ENCODE measurements at places on chromosomes 4 and X.

- DNase-seq: no peak
Measured at GRCh38 chr4:65656008-65656407, 14.3 kb downstream of the EPHA5 start.

- DNase-seq: no peak
Measured at GRCh38 chr4:51998837-51999236, 21.3 kb downstream of the LRRC66 start.

- DNase-seq: no peak
Measured at GRCh38 chrX:769796-770195, 139.2 kb downstream of the SHOX start.

DNA sequence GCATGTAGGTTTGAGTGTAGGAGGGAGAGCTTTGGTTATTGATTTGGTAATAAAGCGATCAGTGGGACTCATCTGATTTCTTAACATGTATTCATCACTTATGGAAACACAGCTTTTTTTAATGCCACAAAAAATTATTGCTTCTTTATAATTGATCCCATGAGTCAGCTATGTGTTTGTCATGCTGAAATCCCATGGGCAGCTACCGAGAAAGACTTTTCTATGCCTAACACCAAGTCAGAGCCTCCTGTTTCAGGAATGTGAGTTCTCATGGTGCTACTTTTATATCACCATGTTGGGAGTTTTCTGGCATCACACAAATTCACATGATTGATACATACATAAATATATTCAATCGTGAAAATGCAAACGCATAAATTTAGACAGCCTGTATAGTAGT lies 165.7 kb downstream of the RAPGEF2 start:
- DNase-seq: no peak

DNA sequence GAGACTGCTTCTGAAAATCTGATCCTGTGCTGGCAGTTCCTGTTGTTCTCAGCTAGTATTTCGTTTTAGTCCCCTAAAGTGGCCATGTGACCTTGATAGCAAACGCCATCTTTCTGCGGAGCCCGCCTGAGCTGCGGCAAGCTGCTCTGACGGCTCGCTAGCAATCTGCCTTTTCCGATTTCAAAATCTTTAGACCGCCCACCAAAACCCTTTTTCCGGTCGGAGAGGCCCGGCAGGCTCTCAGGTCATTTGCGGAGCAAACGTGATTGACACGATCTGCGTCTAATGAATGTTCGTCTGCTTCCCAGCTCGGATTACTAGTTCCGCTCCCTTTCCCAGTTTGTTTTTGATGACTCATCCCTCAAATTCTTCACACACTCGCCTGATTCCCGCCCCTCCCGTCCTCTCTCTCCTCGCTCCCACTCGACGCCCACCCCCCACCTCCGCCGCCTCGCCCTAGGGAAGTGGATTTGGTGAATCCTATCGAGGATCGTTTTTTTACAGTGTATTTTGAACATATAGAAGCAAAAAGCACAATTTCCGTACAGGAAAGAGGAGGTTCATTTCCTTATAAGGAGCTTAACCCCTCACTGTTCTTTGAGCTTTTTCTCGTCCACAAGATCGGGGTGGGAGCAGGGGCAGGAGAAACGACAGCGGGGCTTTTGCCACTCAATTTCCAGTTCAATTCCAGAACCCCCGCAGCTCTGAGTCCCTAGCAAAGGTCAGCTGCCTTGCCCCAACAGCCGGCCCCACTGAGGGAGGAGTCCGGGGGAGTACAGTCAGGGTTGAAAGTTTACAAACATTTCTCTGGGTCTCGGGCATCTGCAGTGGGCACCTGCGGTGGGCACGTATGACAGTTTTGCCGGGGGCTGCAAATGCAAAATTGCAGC lies 37.5 kb downstream of the NLGN3 start:
- peak; percentile 95 for DNase-seq

DNA sequence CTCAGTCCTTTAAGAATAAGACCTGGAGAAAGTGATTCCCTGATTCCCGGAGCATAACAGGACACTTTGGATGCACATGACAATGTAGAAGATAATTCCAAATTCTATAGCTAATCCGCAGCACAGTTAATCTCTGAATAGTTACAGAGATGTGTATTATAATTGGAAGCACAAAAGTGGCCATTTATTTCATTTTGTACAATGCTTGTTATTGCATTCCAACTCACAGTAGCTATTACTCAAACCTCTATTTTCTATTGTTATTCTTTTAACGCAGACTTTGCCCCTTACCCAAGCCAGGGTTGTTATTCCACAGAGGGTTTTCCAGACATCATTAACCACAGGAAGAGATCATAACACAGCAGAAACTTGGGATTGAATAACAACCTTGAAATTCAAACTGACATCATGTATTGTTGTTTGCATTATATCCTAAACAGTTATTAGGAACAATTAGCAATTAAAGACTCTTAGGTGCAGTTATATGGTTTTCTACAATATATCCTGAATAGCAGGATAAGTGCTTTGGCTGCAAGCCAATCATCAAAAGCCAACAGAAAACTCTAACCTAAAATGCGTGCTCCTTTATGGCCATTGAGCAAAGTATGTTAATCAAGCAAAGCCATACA lies 984.0 kb upstream of the TENM3 start:
- DNase-seq: no peak

DNA sequence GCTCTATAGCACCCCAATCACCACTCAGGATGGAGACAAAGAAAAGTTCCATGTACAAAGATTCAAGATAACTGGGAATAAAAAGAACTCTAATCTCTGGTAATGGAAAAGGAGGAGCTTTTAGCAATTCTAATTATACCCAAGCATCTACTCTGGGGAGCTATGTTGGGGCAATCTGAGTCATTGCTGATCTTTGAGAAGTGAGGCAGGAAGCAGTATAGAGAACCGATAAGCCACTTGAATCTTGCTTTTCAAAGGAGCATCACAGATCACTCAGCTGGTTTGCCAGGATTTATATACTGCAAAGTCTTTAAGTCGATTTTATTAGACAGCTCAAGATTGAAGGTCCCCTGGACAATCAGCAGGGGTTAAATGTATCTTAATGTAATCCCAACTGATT lies 220.0 kb downstream of the ENOX2 start:
- DNase-seq: no peak

GRCh38 chr4:41550308-41550707 lies 12.4 kb downstream of the LIMCH1 start:
- no peak for DNase-seq

GRCh38 chrX:150934453-150934852 lies 36.0 kb upstream of the CD99L2 start:
- DNase-seq: no peak

- DNase-seq: peak; percentile 70
Measured at GRCh38 chrX:40468033-40468846, 112.5 kb upstream of the ATP6AP2 start.

DNA sequence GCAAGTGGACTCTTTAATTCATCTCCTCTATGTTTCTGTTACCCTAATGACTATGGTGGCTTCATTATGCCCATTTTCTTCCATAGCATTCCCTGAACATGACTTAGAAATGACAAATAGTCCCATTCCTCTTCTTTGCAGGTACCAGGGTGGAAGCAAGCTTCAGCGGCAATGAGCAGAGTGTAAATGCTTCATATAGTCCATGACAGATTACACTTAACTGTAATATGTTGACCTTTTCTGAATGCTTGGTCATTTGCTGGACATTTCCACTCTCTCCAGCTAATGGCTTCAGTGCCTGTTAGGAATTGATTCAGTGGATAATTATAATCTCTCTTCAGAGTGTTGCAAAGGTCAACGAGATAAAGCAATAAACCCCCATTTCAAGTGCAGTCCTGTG lies 129.7 kb upstream of the PRPS2 start:
- no peak for DNase-seq

GRCh38 chr4:14115106-14115505 lies 487.6 kb upstream of the BOD1L1 start:
- DNase-seq: no peak

DNA sequence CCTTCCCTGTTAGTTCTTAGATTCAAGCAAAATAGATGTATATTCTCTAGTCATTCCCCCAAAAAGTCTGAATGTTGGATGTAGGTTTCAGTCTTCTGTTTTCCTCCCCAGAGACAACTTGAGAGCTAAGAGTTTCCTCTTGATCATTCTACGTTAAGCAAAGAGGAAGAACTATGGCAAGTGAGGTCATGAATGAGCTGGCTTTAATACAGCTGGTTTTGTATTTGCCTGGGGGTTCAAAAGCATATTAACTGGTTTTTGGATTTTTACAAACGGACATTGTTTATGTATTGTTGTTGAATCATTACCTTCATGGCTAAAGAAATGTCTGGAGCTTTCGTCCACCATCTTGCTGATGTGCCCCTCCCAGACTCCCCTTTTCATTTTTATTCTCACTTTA lies 916.7 kb upstream of the POU3F4 start:
- no peak for DNase-seq

DNA sequence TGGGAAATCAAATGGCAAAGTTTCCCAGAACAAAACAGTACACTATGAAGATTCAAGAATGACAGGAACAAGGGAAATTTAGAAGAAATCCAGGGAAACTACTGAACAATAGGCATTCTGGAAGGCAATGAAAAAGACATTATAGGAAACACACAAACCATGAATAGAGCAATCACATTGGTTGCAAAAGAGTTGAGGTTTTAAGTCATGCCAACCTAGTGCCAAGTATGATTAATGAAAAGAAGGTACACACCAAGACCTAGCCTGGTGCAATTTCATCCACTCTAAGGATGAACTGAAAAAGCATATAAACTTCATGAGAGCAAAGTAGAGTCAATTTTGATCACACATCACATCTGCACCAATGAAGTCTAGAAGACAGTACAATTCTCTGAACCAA lies 326.9 kb downstream of the PDHA2 start:
- no peak for DNase-seq

DNA sequence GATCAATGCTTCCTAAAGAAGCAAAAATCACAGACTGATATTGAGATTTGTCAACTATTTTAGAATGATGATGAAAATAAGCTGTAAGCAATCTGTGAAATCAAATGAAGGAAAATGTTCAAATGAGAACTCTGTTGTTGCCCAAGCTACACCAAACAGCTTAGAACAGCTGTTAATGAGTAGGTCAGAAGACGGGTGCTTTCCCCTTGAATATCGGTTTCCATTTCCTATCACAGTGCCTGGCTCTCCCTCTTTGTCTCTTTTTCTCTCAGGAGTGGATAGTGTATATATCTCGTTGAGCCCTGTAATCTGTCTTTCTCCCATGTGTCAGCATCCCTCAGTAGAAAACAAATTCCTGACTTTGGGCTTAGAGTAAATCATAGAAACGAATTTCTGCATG lies 1592.9 kb upstream of the TENM3 start:
- no peak for DNase-seq

- DNase-seq: no peak
Measured at GRCh38 chr4:111842336-111842735, 302.9 kb upstream of the FAM241A start.

- DNase-seq: no peak
Measured at GRCh38 chr4:13953083-13953482, 325.6 kb upstream of the BOD1L1 start.

- peak; percentile 31 for DNase-seq
Measured at GRCh38 chrX:54411732-54412131, 28.5 kb upstream of the TSR2 start.

- peak; percentile 29 for DNase-seq
Measured at GRCh38 chrX:10620121-10620699, at the start of gene MID1. MID1 (minus strand) TSS chrX:10620585; CDS start chrX:10567547, 53,038 bp downstream.

GRCh38 chrX:14672611-14673172 lies 143.4 kb downstream of the GLRA2 start:
- no peak for DNase-seq

DNA sequence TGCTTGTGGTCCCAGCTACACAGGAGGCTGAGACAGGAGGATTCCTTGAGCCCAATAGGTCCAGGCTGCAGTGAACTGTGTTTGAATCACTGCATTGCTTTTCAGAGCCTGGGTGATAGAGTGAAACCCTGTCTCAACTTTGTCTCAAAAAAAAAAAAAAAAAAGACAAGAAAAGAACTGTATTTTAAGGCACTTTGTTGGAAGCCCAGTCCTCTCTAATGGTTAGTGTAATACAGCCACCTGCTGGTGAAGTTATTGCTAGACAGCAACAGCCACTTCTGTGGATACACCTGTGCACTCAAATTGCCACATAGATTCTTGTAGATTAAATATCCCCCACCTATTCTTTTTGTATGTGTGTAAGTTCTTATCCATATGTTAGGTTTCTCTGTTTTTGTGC lies 10.1 kb upstream of the FGG start:
- no peak for DNase-seq

DNA sequence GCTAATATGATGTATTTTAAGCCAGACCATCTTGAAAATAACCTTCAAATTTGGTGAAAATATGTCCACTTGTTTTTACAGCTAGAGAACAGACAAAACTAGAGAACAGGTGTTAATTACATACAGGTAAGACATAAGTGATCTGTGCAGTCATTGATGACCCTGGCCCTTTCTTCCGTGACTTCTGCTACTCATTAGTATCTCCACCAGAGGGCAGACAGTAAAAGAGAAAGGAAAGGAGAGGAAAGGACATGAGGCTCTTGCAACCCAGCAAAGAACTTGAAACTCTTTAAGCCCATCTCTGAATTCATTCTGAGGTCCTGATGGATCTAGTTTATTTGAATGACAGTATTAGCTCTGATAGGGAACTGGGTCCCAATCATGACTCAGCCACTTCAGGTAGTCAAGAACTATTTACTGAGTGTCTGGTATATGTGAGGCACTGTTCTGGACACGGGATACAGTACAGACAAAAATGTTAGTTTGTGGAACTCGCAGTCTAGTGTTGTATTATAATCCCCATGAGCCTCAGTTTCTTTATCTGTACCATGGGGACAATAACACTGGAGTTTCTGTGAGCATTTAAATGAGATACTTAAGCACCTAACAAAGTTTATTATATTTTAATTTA lies 121.0 kb upstream of the TEX13D start:
- DNase-seq: peak; percentile 6

DNA sequence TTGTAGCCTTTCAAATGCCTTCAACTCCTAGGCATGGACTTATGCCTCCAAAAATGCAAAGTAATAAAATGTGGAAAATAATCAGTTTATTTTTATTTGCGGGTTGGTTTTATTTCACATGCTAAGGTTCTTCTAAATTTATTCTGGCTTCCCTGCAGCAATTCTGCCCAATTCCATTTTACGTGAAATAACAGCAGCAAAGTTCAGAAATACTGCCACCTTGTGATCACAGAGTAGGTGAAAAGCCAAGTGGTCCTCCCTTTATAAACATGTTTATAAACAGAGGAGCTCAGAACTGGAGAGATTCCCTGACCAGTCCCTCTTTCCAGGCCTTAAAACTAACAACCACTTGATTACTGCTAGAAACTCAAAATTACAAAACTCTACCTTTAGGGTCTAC lies 14.7 kb upstream of the DCHS2 start:
- DNase-seq: no peak

DNA sequence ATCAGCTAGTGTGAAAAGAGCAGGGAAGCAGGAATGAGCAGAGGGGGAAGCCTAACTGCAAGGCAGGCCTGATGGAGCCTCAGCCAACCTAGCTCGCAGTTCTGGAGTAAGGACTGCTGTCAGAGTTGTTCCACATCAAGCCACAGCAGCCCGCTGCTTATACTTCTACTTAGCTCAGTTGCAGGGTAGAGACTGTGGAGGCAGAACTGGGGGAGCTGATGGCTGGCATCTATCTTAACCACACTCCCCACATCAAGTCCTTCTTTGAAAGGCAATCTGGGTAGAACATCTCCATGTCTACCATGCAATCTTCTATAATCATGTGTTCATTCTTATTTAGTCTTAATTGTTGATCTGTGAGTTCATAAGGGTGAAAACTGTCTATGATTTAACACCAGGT lies 46.1 kb downstream of the DDX60 start:
- no peak for DNase-seq

GRCh38 chrX:68584221-68584620 lies 63.2 kb upstream of the STARD8 start:
- no peak for DNase-seq

- DNase-seq: no peak
Measured at GRCh38 chrX:119775517-119776238, 15.8 kb downstream of the RPL39 start.

All from NCI-H524 treated with DMSO at 0.1 percent for 48 hours (cell line).